Right cardiac atrium (tissue), 5 donors: ENCODE measurements at places on chromosomes 6 and 20.
A peak's percentile ranks its signal among the peaks of the same experiment; 100 is the strongest.

- DNase-seq, result no peak
Measured at GRCh38 chr6:2020909-2021308, 224.5 kb downstream of the GMDS start.

DNA sequence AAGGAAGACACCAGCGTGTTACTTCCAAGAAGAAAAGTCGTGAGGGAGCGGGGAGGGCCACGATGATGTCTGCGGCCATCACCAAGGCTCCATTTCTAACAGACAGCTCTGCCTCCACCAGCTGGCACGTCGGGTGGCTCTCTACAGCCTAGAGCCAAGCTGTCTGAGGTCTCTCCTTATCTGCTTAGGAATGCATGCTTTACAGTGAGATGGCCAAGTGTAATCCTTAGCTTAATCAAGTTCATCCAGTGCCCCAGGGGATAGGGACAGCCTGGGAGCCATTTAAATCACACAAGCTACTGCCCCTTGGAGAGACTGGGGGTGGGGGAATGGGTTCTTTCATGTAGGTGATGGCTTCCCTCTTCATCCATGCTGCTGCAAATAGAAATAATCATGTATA is 213.8 kb upstream of the CST7 start:
- DNase-seq, result no peak

- peak; percentile 91 for DNase-seq
Measured at GRCh38 chr20:35166242-35166830, 5.5 kb upstream of the PROCR start.

GRCh38 chr6:52612336-52613054 is 35.6 kb upstream of the TRAM2 start:
- DNase-seq, result no peak

DNA sequence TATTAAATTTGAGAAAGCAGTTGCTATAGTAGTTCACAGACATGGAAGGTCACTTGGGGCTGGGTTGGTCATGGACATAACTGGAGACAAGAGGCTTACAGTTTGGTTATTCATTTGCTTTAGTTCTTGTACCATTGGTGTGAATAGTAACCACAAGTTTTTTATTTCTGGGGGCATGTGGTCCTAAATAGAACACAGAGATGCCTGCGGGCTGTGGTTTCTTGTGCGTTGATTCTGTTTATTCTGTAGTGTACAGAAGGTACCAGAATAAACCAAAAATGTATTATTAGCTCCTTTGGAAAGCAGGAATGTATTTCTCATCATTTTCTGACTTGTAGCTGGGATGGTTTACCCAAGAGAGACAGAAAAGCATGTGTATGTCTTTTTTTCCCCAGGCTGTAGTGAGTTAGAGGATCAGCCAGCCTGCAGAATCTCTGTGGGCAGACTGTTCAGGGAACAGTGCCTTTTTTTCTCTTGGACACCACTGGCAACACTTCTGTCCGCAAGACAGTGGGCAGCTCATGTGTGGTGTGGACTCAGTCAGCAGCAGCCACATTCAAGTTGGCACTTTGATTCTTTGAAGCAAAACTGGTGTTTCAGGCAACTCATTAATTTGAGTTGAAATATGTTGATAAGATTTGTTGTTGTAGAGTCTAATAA is 122.1 kb downstream of the LRRC1 start:
- DNase-seq, result no peak
